GM23248 (cell line): ENCODE measurements at places on chromosomes 2 and 18. TPM values are rescaled to one million over a fixed set of nuclear protein-coding genes. Genes with fewer than 3 reads are reported as not detected.

Gene GULP1
- 11.1 and 11.9 TPM in 2 replicates for total RNA-seq

Gene NT5DC4
- not detected in 2 replicates for total RNA-seq

Gene EGR4
- total RNA-seq, result not detected in 2 replicates

Gene DNAJC5G
- not detected in 2 replicates for total RNA-seq

Gene LDLRAD4
- not detected in 2 replicates for total RNA-seq
